ENCODE measurements at places on chromosomes 7 and 10.

DNA sequence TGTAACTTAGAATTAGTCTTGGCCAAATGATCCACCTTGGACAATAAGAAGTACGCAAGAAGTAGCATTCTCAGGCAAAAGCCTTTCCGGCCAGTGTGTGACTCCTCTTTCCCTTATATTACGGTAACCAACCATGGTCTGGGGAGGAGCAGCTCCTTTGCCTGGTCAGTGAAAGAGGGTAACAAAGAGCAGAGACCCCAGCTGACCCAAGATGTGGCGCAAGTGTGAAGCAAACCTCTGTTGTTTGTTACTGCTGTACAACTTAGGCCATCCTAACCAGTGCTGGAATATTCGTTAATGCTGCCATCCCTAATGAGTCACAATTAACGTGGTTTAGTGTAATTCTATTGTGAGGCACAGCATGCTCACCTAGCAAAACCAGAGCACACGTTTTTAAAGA is 44.0 kb downstream of the HIPK2 start:
- no peak for DNase-seq

DNA sequence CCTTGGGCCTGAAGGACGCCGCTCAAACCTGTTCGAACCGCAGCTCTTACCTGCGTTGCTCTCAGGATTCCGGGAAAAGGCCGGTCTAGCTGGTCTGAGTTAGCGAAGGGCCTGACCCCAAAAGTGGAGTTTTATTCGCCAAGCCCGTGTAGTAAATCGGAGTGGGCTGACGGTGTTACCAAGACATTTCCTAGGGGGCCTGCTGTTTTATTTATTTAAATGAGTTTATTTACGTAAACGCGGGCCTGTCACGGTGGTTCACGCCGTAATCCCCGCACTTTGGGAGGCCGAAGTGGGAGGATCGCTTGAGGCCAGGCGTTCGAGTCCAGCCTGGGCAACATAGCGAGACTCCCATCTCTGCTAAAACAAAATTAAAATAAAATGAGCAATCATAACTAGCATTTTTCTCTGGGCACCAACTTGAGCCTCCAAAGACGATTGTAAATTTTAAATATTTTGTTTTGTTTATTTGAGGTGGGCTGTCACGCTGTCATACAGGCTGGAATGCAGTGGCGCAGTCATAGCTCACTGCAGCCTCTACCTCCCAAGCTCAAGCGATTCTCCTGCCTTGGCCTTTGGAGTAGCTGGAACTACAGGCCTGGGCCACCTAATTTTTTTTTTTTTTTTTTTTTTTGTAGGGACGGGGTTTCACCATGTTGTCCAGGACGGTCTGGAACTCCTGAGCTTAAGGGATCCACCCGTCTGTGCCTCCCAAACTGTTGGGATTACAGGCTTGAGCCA is 903 bp downstream of the ZNF655 start:
- DNase-seq: peak; percentile 46

DNA sequence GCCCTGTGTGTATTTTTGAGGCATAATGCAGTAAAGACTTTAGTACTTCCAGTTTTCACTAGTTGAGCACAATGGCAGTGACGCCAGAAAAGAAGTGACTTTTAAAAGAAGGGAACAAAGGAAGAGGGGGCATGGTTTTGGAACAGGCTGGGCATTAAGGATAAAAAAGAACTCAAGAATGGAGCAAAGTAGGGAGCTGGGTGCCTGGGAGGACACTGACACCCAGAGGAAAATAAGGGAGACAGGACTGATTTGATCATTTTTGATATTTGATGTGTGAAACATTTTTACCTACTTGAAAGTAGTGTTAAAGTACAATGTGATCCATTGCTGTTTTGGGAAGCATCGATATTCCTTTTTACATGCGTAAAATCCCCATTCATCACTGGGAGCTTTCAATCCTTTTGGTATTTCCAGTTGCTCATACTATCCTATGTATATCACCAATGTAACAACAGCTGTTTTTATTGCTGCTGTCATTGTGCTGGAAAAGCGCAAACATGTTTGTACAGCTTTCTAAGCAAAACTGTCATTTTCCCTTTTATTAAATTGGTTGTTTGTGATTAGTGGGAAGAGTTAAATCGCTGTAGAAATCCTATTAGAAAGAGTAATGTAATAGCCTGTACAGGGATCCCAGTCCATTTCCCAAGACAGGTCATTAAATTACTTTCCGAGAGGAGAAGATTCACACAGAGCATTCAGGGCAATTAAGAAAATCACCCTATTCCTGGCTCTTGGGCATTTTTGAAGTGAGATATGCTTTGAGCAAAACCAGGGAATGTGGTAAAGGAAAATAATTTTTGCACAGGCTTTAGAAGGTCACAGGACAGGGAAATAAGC is 85.2 kb downstream of the ADAM12 start:
- DNase-seq: no peak

- no peak for DNase-seq
Observed at GRCh38 chr7:114691605-114692004, 230.3 kb upstream of the MDFIC start.

DNA sequence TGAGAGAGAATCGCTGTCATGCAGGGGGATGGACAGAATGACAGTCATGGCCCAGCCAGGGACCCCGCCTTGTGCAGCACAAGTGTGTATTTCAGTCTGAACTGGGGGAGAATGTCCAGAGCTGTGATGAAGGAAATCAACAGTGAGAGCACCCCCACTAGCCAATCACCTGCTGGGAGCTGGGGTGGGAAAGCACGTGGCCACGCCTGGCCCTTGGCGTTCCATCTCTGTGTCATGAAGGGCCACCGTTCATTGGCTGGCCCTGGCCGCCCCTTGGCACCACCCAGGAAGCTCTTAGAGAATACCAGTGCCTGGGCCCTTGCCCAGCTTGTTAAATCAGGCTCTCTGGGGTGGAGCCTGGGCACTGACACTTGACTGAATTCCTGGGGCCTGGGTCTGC is 22.8 kb downstream of the GRID1 start:
- DNase-seq: no peak

DNA sequence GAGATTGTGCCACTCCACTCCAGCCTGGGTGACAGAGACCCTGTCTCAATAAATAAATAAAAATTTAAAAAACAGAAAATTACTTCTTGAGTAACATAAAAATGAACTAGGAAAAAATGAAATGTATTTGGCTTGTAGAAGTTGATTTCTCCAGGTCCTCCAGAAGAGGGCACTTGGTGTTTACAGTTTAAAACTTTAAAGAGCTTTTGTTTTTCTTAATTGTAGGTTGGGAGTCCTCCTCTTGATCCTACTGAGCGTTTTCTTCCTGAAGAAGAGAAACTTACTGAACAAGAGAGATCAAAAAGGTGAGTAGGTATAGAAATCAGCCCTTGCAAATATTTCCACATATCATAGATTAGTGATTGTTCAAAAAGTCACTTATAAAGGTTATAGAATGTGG is 16.2 kb downstream of the KIFBP start:
- peak; percentile 52 for DNase-seq

DNA sequence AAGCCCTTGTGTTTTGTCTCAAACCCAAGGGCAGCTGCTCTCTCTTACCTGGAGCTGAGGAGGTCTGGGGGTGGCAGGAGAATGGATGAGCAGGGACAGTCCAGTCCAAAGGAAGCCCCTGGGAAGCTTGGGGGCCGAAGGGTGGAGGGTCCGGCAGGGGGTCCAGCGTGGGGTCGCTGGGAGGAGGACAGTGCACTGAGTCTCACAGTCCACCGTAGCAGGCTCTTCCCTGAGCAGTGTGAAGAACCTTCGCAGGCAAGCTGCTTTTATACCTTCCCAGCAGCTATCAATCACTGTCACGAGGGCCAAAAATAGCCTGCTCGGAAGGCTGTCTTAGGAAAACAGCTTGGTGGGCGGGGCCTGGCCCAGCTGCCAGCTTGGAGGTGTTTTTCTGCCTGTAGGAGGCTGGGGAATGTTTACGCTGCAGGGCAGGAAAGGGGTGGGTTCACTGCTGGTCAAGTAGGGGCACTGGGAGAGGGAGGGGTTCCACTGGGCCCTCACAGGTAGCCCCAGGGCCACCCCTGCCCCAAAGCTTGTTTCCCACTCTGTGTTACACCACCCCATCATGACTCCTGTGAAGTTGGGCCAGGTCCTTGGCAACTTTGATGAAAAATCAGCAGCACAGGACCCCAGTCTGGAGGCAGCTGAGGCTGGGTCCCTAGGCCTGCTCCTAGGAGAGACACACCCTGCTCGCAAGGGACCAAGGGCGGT is at the start of gene DEPP1:
DEPP1 (minus strand) TSS at position 240 of the 711 bp plus-strand sequence. CDS start 779 bp downstream, outside the sequence.
- peak; percentile 94 for DNase-seq

DNA sequence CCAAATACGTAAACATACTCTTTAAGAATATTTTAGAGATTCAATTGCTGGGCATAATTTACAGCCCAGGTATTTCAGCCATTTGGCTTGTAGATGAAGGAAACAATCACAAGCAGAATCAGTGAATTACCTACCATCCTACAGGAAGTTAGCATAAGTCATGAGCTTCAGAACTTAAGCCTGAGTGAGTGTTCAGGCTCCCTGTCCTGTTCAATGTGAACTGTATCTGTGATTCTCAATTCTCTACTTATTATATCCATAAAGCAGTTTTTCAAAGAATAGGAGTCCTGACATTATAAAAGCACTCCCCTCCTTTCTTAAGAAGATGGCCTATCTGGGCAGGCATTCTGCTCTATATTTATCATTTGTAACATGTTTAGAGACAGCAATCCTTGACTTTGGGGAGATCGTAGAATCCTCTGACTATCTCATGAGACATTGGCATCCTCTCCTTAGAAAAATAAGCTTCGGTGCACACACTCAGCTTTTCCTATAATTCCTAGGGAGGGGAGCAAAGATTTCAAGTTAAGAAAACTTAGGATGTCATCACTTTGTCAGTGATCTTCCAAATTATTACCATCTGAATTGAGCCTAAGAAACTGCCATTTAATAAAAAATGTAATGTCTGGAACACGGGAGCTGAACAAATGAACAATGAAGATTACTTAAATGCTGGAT is 645.2 kb upstream of the IGFBP3 start:
- peak; percentile 88 for DNase-seq

GRCh38 chr10:124564881-124565280 is 103.3 kb downstream of the LHPP start:
- no peak for DNase-seq

DNA sequence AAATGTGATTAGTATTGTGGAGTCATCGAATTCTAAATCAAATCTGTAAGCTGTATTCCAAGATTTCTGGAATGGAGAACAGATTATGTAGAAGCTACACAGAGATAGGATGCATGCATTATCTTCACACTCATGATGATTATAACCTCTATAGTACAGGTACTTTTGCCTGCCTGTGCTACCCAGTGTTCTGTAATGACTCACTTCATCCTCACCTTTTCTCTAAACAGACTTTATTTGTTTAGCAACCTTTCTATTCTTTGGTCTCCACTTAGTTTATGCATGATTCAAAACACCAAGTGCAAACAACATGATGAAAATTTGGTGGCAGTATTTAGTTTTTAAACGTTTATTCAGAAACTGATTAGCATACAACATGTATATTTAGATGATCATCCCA is 68.4 kb upstream of the PRPS1L1 start:
- no peak for DNase-seq

DNA sequence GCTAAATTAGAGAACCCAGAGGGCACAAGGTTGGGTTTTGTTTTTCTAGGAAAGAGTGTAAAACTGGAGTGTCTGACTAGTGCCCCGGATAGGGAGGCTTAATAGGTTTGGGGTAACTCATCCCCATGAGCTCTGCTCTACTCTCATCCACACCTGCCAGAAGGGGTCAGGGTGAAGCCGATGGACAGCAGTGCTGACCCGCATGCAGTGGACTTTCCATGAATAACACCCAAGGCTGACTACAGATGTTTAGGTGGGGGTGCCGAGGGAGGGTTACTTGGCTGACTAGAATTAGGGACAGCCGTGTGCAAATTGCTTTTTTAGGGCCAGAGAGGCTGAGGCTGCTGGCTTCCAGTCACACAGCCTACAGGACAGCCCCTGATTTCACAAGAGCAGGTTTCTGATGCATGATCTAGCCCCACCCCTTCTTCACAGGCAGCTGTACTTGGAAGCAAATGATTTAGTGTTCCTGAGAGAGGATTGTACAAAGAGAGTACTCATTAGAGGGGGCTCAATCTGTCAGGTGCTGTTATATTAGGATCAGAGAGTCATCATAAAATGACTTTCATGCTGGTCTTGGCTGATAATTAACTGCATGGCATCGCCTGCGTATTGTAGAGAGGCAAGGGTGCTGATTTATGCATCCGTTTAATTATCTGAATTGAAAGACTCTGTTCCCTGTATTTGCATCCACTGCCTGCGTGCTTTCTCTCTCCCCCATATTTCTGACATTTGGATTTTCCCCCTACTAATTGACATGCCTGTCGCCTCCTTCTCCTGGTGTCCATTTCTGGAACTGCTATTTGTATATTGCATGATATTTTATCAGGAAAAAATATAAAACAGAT is 9.5 kb downstream of the INHBA start:
- peak; percentile 53 for DNase-seq

DNA sequence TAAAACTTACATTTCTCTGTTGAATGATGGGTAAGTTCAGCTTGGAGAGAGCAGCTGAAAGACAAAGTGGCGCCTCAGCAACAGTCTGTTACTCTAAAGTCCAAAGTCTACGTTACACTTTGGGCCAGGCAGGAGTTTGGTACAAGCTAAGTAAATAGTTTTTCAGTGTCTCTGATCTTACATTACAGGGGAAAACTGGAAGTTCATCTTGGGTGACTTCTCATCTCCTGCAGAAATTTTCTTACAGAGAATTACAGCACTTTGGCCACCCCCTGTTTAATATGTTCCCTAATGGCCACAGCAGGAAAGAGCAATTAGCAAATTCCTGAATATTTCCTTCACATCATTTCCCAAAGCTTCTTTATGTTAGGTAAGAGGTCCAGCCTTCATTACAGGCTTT is 67.1 kb downstream of the ABCC2 start:
- no peak for DNase-seq

DNA sequence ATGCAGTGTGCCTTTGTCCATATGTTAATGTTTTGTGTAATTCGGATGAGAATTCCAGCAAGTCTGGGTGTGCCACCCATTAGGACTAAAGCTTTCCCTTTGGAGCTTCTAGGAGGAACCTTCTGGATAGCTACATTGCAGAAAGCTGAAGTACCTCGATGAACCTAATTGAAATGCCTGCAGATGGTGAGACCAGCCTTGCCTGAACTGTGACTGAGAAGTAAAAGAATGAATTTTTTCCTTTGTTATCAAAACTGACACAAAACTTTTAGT is 31.1 kb upstream of the FBXW4 start:
- no peak for DNase-seq

- DNase-seq: peak; percentile 51
Observed at GRCh38 chr7:36600869-36601530, 123.3 kb downstream of the AOAH start.

DNA sequence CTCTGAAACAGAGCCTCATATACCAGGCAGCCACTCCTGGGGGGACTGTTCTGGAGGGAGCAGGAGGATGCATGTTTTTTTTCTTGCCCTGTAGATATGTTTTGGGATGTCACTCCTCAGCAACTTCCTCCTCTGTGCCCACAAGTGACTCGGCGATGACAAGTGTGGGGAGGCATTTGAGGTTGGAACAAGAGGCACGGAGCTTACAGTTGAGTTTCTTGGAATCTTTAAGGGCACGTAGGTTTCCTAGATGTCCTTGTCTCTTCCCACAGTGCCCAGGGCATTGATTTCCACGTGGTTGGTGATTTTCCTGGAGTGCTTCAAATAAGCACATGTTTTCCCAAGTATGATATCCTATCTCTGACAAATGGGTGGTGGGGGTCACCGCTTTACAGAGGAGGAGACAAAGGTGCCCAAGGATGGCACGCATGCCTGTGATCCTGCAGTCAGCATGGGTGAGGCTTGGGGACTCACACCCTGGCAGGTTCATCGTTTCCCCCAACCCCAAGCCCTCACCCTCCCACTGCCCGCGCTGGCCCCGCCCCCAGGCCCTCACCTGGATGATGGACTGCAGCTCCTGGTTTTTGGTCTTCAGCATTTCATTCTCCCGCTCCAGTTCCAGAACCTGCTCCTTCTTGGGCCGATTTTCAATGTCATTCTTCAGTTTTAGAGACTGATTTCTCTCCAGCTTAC is 95.2 kb upstream of the GNA12 start:
- peak; percentile 29 for DNase-seq

Data from fibroblast of skin of right biceps (primary cell).